Tibial nerve (tissue), 4 donors: ENCODE measurements at places on chromosomes 6 and 20.

- no peak for DNase-seq
Measured at GRCh38 chr6:166928644-166929541, 27.5 kb downstream of the RNASET2 start.

- DNase-seq, result no peak
Measured at GRCh38 chr20:38831049-38831691, 25.7 kb downstream of the PPP1R16B start.

GRCh38 chr20:1891263-1892118 is 3.7 kb upstream of the SIRPA start:
- DNase-seq, result no peak

DNA sequence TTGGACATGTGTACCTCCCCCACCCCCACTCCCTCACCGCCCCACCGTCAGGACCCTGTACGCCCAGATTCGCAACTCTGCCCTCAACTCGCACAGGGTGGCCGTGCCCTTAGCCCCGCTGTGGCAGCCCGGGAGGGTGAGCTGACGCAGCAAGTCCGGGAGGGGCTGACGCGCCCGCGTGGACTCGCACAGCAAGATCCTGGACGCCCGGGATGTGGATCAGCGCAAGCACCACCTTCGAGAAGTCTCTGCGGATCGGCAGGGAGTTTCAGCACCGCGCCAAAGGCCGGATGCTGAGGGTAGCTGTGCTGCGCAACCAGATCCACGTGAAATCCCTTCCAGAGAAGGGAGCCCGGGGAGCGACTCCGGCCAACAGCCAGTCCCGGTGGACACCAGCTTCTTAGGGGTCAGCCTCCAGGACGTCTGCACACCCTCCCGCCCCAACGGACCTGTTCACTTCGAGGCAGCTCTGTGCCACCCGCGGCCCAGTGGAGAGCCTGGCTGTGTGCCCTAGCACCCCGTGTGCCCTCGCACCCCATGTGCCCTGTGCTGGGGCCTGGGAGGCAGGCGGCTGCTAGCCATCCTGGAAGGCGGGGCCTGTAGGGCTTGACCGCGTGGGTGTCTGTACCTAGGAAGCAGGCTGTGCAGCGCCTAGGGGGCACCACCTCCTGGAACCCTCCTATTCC is 6.7 kb upstream of the GJA10 start:
- DNase-seq, result no peak

- peak; percentile 33 for DNase-seq
Measured at GRCh38 chr20:54475334-54476168, at the start of gene DOK5. Gene DOK5, plus strand, starts transcription at chr20:54475593. Its CDS starts 354 bp downstream, at chr20:54475947.

DNA sequence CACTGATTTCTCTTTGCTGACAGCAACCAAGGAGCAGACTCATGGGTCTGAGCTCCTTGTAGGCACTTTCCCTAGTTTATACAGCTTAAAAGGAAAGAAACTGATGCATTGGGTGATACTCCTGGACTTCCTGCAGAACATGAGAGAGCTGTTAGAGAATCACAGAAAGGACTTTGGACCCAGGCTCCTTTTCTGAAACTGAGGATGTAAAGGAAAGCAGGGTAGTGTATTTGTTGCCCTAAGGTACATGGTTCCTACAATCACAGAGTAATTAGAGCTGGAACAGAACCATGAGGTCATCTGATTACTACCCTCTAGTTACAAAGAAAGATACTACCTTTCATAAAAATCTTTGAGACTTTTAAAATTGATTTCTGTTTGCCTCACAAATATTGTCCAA is 477.1 kb upstream of the SPTLC3 start:
- no peak for DNase-seq

GRCh38 chr6:13339863-13340630 is 11.7 kb upstream of the TBC1D7 start:
- no peak for DNase-seq

DNA sequence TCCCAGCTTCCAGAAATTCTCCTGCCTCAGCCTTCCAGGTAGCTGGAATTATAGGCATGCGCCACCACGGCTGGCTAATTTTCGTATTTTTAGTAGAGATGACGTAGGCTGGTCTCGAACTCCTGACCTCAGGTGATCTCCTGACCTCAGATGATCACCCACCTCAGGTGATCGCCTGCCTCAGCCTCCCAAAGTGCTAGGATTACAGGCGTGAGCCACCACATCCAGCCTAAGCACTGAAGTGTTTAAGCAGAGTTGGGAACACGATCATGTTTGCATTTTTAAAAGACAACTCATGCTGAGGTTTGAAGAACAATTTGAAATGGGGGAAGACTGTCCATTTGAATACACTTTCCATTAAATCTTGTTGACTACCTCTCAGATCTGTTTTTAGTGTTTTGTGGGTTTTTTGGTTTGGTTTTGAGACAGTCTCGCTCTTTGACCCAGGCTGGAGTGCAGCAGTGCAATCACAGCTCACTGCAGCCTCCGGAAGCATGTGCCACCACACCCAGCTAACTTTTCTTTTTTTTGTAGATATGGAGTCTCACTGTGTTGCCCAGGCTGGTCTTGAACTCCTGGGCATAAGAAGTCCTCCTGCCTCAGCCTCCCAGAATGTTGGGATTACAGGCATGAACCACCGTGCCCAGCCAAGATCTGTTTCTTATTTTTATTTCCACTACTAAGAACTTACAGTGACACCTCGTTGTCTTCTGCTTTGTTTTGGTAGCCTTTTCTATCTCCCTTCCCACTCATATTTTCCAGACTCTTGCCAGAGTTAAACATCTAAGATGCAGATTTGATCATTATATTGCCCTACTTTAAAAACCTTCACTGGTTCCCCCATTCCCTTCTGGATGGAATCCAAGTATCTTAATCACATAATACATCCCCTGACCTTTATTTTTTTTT is 5.5 kb downstream of the CASP8AP2 start:
- DNase-seq, result no peak

DNA sequence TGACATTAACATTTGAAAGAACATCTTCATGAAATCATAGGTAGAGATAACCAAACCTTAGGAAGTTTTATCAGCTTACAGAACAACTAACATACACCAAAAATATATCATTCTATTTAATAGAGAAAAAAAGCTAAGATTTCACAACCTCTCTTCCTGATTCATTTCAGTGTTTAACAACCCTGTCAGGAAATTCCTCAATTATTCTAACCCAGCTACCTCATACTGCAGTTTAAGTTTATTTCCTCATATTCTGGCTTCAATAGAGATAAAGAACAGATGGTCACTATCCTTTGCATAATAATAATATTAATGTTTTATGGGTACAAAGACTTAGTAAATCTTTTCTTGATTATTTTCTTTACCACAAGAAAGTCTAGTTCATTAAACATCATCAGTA is 112.9 kb upstream of the HSF2 start:
- DNase-seq, result no peak

- DNase-seq, result no peak
Measured at GRCh38 chr6:118285791-118286190, 262.3 kb upstream of the PLN start.

GRCh38 chr6:157967020-157967419 is 14.6 kb upstream of the SYNJ2 start:
- DNase-seq, result no peak

- DNase-seq, result no peak
Measured at GRCh38 chr6:56940977-56941376, 13.9 kb upstream of the BEND6 start.

- DNase-seq, result no peak
Measured at GRCh38 chr6:7270320-7271204, 42.4 kb downstream of the SSR1 start.
